ENCODE measurements at places on chromosomes 13 and 19.

DNA sequence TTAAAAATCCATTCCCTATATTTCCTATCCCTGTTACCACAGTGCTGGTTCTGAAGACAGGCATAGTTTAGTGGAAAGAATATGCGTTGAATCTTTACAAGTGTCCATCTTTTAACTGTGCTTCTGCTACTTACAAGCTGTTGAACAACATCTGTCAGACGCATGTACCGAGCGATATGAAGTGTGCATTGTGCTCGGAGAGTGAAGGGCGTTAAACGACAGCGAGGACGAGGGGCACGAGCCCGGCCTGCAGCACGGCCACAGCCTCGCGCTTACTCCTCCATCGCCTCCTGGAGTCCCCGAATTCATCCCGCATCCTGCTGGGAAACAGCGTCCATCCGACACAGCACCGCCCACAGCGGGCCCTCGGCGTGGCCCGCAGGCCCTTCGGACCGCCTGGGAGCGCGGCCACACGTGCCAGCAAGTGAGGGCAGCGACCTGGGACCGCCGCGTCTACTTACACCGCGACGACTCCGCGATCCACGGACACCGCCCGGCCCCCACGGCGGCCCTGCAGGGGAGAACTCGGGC is 514 bp downstream of the PCID2 start:
- peak; percentile 41 for DNase-seq

GRCh38 chr19:33693678-33694077 is 71.9 kb downstream of the CHST8 start:
- DNase-seq, result no peak

GRCh38 chr13:51283371-51283770 is 56.1 kb upstream of the SERPINE3 start:
- DNase-seq, result no peak

DNA sequence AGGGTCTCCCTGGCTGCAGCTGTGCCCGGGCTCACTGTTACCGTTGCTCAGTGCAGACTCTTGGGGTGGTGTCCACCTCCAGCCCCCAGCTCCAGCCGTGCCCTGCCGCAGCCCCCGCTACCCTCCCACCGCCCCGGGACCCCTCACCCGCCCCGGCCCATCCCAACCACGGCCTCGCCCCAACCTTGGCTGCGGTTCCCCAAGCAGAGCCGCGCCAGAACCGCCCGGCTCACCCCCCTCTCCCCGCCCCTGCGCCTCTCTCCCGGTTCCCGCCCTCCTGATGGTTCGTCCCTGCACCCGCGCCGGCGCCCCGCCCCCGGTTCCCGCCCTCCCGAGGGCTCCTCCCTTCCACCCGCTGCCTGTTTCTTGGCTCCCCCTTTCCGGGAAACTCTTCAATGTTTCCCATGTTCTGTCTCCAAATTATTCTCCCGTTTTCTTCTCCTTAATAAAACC is 40.3 kb downstream of the ANKRD10 start:
- DNase-seq, result peak; percentile 81

GRCh38 chr13:91401920-91402319 is 3.5 kb downstream of the GPC5 start:
- no peak for DNase-seq

Data from stimulated activated CD8-positive, alpha-beta memory T cell treated with anti-CD3 and anti-CD28 coated beads, Interleukin-4, amount 100 ng/mL, for 48 hours (primary cell).